ENCODE measurements at places on chromosomes 7 and 10. TPM values are rescaled to one million over a fixed set of nuclear protein-coding genes. Genes with fewer than 3 reads are reported as not detected.

The XPNPEP1 gene
- 70.9 TPM for total RNA-seq

The FGL2 gene
- total RNA-seq: 2.1 TPM

The ZNF789 gene
- 14.4 TPM for total RNA-seq

The LLCFC1 gene
- not detected for total RNA-seq
